ENCODE measurements at places on chromosomes 2 and 18.

DNA sequence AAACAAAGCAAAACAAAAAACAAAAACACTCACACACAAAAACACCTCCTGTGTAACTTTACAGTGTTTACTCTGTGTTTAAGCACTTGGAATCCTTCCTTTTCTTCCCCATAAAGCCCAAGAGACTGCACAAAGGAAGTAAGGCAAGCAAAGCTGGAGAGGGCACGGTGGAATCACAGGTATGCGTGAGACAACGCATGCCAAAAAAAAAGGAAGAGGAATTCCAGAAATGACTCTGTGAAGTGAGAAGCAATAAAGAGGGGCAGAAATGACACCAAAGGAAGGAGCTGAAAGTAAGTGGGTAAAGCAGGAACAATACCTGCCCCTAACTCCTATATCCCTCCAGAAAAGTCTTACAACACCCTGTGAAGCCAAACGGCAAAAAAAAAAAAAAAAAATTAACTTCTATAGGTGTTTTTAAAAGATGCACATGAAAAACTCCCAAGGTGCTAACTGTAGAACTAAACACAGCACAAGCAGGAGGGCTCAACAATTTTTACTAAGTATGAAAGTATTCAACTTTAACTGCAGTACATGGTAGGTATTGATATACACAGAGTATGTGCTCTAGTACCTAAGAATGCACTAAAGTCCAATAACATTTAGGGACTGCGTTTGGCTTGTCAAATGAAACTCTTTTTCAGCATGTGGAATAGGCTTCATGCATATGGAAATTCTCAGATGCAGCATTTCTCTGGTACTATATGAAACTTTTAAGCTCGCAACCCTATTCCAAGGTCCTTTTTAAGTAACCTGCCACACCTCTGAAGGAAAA lies 9.1 kb downstream of the RND3 start:
- peak; percentile 52 for ATAC-seq

DNA sequence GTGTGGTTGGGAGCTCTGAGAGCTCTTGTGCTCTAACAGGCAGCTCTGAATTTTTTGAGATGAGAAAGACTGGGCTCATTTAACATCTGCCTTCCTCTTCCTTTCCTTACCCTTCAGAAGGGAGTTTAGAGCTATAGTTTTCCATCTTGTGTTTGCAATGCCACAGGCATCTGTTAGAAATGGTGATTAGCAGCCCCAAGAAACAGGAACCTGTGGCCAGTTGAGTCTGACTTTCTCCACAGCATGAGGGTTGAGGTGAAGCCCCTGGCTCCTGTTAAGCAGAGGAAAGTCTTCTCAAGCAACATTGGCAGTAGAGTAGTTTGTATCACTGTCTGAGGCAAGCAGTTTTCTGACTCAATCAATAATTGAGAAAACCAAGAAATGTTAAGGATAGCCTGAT lies 577.4 kb downstream of the ZEB2 start:
- no peak for ATAC-seq

DNA sequence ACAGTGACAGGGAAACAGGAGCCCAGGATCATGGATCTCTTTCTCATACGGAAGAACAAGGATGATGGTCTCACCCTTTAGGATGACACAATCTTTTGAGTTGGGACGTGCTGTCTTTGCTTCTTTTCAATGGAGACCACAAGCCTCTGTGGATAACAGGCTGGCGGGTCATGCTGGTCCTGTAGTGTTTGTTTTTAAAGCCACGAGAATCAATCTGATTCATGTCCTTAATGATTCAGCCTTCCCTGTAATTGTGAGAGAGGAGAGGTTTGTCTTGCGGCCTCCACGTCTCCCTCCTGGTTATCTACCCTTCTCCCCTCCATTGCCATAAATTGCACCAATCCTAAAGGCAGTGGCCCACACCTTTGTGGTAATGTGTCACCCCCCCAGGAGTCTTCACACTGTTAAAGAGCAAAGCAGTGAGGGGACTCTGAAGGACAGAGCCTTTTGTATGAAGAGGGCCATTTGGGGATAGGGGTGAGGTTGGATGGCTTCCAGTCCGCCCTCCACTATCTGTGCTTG lies 87.7 kb upstream of the TGFA start:
- ATAC-seq: no peak

DNA sequence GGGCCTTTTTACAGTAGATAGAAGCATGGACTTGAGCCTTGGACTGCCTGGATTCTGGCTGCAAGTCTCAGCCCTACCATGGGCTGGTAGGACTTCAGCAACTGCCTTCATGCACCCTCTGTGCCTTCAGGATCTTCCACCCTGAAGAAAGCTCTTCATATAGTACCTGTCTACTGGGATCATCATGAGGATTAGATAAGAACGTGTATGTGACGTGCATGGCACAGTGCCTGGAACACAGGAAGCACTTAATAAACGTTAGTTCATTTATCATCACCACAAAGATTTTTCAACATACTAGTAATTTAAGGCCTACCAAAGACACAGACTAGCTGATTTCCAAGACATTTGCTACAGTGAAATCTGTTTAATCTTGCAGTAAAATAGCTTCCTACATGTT lies 53.2 kb upstream of the ITM2C start:
- no peak for ATAC-seq

DNA sequence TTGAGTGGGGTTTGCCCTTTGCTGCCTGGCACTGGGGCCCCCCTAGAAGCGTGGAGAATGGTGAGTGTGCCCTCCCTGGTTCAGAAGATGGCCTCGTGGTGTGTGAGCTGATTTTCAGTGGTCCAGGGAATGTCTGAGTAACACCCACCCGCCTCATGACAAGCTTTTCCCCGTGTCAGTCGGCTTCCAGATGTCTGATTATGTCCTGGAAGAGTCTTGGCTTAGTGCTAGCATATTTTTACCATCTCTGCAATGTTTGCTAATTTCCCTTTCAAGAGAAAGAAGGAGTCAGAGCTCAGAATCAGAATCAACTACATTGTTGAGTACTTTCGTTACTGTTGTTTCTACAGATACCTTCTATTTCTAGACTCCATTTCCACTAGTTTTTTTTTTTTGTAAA lies 214.7 kb downstream of the SEPTIN10 start:
- peak; percentile 80 for ATAC-seq

DNA sequence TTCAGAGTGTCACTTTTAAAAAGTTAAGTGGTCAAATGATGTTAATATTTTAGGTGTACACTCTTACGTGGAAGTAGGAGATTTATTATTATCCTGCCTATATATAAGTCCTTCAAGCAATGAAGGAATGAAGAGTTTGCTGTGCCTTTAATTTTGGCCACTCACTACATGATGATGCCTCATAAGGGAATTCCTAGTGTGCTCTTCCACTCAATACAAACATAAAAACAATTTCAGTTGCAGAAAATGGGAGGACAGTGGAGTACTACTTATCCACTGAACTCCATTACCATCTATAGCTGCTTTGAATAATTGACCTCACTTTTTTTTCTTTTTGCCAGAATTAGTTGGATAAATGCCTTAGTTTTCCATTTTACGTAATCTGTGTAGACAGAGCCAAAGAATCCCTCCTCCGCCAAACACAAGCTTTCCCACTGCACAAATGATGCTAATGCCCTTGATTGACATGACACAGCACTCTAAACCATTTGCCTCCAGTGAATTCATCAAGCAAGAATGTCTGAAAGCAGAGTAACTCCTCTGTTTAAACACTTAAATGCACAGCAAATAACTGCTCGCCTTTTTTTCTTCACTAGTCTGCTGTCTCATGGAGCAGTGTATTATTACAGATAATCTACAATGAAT lies 751.1 kb upstream of the FANCL start:
- ATAC-seq: peak; percentile 52

All from motor neuron (in vitro differentiated cells).